ENCODE measurements at places on chromosomes 7 and 10.

DNA sequence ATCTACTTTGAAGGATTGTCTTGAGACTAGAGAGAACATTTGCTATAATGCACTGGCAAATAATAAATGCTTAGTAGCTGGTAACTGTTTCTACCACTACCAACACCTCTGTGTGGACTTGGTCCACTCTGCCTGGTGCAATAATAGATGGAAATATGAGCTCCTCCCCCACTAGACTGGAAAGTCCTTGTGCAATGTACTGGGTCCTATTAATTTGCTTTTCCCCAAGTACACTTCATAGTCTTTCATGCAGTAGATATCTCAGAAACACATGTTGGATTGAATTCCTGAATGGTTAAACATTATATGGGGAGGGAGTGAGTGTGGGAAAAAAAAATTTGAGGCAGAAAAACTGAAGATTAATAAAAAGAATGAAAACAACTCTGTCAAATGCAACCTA is 119.3 kb downstream of the C10orf90 start:
- no peak for DNase-seq

- peak; percentile 51 for DNase-seq
These were observed 2.7 kb upstream of the FEZF1 start for GRCh38 chr7:122307228-122307621.

GRCh38 chr7:28102797-28103196 is 77.8 kb downstream of the JAZF1 start:
- no peak for DNase-seq

DNA sequence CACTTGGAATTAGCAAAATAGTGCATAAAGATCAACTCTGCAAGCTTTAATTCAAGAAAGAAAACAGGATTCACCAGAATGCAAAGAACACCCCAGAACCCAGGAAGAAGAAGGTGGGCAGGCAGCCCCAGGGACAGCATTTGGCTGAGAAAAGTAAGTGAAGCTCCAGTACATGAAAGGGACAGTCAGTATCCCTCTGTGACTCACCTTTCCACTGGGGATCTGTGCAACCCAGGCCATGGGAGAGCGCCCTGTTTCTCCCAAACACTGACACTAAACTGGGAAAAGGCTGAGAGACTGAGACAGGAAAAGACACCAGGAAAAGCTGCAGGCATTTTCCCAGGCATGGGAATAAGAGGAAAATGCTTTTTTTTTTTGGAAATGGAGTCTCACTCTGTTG is 28.2 kb downstream of the SNX13 start:
- no peak for DNase-seq

GRCh38 chr7:158499082-158499455 is 88.6 kb downstream of the PTPRN2 start:
- no peak for DNase-seq

GRCh38 chr10:52410916-52411315 is 96.8 kb downstream of the DKK1 start:
- no peak for DNase-seq

GRCh38 chr7:28435732-28436378 is 23.5 kb downstream of the CREB5 start:
- no peak for DNase-seq

GRCh38 chr7:155972651-155973390 is 160.6 kb upstream of the SHH start:
- DNase-seq = no peak

- no peak for DNase-seq
These were observed 154.5 kb upstream of the KLF14 start for GRCh38 chr7:130888468-130888867.

DNA sequence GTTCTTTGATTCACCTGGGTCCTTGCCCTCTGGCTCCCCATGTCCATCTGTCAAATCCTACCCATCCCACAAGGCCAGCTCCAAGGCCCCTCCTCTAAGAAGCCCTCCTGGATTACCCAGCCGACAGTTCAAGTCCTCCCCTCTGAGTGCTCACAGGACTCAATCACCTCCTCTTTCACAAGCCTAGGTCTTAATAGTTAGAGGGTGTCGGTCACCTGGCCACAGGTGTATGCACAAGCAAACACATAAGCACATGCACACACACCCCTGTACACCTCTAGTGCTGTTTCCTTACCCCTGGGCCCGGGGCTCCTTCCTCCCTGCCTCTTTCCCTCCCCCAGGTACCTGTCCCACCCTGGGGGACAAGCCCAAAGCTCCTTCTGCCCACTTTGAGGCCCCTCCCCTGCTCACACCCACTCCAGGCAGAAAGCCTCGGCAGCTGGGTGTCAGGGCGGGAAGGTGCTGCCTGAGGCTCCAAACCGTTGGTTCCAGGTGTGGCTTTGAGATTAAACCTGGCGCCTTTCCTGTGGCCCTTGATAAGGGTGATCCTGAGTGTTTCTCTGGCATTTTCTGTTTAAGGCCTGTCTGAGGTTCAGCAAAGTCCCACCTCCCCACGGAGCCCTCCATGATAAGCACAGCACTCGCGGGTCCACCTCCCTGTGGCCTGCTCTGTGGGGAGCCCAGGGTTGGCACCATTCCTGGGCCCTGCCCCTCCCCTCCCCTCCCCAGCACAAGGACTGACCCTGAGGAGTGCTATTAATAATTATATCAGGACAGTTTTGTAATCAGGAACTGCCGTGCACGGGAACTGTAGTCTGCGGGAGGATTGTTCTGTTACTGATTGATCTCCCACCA is 14.6 kb upstream of the AQP1 start:
- DNase-seq = no peak

DNA sequence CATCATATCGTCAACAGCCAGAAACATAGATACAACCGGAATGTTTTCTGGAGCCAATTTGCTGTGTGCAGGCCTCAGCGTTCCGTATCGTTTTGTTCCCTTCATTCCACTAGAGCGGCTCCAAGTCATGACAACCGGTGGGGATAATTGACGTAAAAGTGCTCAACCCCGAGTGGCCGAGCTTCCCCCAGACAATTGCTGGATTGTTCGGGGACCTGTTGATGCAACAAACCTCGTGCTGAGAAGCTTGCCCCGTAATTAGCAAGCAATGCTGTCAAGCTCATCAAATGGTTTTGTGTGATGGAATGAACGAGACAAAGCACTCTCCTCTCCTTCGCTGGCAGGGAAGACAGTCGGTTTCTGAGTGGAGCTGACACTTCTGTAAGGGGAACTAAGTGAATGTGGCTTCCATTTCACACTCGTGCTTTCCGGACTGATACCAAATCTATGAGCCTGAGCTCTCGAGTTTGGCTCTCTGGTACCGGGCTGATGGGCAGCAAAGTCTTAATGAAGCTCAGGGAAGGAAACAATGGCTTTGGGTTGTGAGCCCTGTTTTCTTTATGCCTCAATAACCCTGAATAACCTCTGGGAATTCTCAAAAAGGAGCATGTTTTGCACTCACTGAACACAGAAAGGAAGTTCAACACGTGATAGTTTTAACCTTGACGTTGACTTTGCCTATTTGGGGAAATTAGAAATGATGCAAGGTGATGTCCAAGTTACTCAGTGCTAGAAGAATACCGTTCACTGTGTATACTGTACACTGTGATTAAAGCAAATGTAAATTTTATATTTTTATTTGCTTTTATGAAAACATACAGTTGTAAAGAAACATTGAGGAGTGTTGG is 220.5 kb downstream of the BAMBI start:
- DNase-seq = no peak

GRCh38 chr7:55912748-55913158 is 25.5 kb downstream of the ZNF713 start:
- peak; percentile 4 for DNase-seq

DNA sequence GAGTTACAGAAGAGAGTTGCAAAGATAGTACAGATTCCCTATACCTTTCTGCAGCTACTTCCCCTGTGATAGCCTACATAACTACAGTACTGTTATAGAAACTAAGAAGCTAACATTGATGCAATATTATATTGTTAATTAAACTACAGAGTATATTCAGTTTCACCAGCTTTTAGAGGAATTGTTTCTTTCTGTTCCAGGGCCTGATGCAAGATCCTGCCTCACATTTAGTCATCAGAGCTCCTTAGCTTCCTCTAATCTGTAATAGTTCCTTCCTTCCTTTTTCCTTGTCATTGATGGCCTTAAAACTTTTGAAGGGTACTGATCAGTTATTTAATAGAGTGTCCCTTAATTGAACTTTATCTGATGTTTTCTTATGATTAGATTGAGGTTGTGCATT is 56.8 kb downstream of the SDHAF3 start:
- DNase-seq = no peak

GRCh38 chr7:95755277-95755934 is 16.9 kb upstream of the DYNC1I1 start:
- no peak for DNase-seq

- DNase-seq = no peak
These were observed 175.7 kb downstream of the PRKCQ start for GRCh38 chr10:6404127-6405072.

DNA sequence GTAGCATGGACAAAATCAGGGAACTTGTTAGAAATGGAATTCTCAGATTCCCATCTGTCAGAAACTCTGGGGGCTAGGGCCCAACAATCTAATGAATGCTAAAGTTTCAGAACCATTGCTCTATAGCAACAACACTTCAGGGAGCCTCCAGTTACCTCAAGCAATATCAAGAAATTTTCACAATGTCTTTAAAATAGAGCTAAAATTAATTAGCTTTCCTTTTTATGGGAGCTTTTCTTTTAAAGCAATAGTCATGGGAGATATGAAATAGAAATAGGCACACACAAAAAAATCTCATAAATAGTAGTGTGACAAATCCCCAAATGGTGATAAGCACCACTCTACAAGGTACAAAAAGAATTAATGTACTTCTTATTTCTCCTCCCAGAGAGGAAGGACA is 80.9 kb downstream of the AASS start:
- no peak for DNase-seq

- DNase-seq = no peak
These were observed 107.6 kb downstream of the PRKAG2 start for GRCh38 chr7:151769188-151769821.

DNA sequence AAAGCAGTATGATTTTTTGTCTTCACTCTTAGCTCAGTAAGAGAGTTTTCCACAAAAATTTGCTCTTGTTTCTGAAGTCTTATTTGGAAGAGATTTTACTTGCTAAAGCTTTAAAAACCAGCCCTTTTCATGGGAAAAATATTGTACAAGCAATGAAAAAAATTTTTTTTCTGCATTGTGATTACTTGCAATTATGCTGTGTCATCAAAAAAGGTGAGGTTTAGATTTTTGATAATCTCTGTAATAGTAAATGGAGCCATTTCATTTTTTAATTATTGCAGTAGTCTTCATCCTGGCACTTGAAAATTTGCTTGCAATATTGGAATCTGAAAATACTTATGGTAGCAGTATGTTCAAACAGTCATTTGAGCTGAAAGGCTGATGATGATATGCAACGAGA is 447.4 kb downstream of the SH2D4B start:
- DNase-seq = no peak

DNA sequence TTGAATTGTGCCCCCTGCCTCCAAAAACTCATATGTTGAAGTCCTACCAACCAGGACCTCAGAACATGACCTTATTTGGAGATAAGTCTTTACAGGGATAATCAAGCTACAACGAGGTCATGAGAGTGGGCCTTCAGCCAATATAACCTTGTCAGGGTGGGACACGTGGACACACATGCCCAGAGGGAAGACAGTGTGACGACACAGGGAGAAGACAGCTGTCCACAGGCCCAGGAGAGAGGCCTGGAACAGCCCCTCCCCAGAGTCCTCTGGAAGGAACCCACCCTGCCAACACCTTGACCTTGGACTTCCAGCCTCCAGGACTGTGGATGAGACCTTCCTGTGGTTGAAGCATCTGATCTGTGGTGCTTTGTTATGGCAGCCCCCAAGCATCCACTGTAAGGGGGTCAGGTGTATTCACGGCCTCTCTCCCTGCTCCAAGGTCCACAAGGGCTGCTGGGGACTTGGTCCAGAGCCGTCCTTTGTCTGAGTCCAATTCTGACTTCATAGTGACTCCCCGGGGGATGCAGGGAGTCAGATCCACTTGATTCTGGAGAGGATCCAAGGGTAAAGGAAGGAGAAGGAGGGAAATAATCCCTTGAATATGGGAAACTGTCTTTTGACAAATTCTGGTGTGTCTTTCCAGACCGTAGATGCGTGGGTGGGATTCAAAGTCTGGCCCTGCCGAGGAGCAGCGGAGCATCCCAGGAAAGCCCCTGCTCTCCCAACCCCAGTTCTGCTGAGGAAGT is 7.0 kb downstream of the CALML3 start:
- DNase-seq = no peak

DNA sequence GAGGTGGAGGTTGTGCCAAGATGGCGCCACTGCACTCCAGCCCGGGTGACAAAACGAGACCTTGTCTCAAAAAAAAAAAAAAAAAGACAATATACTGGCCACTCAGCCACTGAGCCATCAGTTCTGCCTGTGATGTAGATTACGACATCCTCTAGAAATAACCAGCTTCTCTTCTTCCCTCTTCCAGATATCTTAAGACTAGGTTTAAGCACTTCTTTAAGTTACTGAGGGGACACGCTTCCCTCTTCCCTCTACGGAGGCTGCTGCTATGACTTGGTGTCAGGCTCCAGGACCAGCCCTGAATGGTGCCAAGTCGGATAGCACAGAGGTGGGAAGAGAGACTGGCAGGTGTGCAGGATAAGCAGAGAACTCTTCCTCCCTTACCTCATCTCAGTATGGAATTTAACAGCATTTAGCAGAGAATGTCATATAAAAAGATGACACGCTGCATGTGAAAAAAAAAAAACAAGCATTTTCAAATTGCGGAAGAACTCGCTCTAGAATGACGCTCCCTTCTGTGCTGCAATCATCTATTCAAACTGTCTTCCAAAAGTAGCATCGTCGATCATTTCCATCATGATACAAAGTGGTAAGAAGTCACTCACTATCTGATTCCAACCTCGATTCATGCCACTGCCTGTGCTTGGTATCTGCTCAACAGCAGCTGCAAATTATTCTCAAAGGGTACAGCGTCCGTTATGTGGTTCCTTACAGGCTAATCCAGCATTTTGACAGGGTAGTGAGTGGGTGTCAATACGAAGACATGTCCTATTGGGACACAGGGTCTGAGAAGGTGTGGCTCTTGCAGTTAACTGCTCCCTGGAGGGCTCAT is 13.8 kb downstream of the DAGLB start:
- DNase-seq = no peak

GRCh38 chr10:114374053-114374791 is 30.1 kb downstream of the AFAP1L2 start:
- no peak for DNase-seq

GRCh38 chr10:1209355-1209979 is 153.3 kb downstream of the WDR37 start:
- no peak for DNase-seq

DNA sequence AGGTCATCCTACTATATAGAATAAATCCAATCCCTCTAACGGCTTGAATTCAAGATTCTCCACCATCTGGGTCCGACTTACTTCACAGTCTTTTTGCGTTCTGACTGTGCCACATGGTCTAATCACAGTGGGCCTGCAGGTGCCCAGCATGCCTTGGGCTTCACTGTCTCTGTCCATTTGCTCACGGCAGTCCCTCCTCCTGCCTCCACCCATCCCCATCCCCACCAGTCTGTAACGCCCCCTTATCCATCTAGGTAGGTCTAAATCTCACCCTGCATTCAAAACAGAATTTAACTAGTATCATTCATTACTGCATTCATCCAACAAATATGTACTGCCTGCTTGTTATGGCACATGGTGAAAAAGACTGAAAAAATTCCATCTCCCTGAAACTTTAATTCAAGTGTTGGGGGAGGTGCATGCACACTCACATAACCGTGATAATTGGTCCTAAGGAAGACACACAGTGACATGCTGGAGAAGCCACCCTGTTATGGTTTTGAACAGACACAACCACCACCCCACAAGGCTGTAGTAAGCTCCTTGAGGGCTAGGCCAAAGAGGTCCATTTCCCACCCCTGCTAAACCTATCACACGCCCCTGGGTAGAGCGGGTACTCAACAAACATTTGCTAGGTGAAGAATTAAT is 24.2 kb downstream of the SORBS1 start:
- no peak for DNase-seq
